ENCODE measurements at places on chromosomes 16 and 17.

DNA sequence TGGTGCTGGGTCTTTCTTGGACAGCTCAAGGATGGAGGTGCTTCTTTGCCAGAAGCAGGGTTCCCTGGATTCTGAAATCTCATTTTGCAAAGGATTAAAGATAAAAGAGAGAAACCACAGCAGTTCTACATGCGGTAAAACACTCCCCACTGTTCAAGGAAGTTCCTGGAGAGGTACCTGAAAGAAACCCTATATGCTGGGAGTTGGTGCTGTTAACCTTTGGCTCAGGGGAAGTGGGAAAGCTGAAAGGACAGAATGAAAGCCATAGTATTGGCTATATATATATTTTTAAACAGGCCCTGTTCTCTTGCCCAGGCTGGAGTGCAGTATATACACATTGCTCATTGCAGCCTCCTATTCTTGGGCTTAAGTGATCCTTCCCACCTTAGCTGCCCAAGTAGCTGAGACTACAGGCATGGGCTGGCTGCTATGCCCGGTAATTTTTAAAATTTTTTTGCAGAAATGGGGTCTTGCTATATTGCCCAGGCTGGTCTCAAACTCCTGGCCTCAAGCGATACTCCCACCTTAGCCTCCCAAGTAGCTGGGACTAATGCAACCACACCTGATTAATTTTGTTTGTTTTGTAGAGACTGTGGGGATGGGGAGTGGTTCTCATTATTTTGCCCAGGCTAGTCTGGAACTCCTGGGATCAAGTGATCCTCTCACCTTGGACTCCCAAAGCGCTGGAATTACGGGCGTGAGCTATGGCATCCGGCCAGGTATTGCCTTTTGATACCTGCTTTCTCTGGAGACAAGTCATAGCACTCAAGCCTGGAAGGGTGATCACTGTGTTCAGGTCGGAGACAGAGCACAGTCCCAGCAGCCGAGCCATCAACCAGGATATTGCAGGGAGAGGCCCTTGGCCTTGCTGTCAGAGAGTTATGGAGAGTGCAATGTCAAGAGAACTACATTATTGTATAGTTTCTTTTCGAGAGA, 55.2 kb downstream of the MSI2 start:
- DNase-seq = no peak

DNA sequence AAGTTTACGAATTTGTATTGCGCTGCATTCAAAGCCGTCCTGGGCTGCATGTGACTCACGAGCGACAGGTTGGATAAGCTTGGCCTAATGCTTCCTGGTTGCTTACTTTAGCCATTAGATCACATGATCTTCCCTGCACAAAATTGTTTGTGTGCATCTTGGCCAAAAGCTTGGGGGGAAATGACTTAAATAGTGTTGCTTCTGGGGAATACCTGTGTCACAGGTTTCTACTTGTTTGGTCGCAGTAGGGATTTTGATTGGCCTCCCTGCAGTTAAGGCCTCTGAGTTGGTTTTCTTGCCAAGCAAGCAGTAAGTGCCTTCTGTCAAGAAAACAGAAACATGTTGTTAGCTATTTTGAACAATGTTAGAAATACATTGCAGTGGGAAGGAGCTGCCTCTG, 39.6 kb upstream of the DUSP14 start:
- no peak for DNase-seq

- DNase-seq = no peak
Observed at GRCh38 chr16:31243734-31244670, 15.8 kb upstream of the ITGAM start.

DNA sequence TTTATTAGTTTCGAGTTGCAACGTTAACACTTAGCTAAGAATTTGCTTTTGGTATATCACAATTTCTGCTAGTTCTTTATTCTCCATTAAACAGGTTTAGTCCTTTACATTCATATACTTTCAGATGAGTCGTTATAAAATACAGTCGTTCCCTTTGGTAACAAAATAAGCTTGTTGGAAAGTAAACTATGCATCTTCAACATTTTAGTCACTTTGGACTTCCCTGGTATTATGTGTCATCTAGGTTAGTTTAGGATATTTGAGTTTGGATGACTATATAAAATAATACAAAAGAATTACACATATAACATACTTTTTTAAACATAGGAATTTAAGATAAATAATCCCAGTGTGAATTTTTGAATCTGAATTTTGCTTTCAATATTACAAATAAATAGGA, 351.5 kb downstream of the BCAS3 start:
- no peak for DNase-seq
